ENCODE measurements at places on chromosomes 5 and 9.

GRCh38 chr5:135245521-135246499, 153.2 kb downstream of the MACROH2A1 start:
- no peak for DNase-seq

DNA sequence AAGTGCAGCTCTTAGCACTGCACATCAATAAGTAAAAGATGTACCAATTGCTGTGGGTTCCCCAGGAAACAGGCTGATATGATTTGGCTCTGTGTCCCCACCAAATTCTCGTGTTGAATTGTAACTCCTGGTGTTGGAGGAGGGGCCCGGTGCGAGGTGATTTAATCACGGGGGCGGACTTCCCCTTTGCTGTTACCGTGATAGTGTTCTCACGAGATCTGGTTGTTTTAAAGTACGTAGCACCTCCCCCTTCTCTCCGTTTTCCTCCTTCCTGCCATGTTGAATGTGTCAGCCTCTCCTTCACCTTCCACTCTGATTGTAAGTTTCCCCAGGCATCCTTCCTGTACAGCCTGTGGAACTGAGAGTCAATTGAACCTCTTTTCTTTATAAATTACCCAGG, 93.2 kb upstream of the ACTBL2 start:
- DNase-seq: peak; percentile 10

DNA sequence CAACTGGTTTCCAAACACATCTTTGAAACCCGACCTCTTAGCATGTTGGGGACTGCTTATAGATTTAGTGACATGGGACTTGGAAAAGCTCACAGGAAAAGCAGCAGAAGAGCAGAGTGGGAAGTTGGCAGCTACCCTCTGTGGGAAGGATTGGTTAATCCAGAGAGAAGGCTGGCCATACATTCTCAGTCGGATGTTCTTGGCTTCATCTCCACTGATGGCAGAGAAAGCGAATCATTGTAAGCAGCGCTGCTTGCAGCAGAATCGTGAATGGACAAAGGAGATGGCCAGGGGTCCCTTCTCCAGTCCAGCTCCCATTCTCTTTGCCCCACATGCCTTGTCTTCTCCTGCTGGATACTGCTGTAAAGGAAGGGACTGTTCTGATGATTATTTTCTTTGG, 62.7 kb downstream of the MEGF10 start:
- no peak for DNase-seq

- no peak for DNase-seq
Observed at GRCh38 chr9:137255448-137256114, 454 bp downstream of the NELFB start.

DNA sequence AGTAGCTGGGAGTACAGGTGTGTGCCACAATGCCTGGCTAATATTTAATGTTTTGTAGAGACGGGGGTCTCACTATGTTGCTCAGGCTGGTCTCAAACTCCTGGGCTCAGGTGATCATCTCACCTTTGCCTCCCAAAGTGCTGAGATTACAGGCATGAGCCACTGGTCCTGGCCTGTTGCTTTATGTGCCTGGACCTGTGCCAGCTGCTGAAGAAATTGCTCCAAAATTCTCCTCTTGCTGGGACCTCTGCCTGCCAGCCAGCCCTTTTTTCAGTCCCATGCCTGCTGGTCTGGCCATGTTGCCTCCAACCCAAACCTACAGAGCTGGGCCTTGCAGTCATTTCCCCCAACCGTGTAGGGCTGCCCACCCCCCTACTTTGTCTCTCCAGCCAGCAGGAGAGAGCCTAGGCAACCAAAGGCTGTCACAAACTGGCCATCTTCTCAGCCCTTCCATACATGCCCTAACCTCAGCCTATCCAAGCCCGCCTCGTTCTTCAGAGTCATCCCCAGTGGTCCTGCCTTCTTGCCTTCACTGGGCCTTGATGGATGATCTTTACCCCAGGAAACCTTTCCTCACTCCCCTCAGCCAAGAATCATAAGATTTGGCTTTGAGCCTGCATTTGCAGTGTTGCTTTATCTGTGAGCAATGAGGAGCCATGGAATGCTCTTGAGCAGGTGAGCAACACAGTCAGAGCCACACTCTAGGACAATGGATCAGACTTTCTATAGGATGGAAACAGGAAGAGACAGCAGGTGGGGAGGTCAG, 27.4 kb upstream of the SYNPO start:
- DNase-seq: no peak

DNA sequence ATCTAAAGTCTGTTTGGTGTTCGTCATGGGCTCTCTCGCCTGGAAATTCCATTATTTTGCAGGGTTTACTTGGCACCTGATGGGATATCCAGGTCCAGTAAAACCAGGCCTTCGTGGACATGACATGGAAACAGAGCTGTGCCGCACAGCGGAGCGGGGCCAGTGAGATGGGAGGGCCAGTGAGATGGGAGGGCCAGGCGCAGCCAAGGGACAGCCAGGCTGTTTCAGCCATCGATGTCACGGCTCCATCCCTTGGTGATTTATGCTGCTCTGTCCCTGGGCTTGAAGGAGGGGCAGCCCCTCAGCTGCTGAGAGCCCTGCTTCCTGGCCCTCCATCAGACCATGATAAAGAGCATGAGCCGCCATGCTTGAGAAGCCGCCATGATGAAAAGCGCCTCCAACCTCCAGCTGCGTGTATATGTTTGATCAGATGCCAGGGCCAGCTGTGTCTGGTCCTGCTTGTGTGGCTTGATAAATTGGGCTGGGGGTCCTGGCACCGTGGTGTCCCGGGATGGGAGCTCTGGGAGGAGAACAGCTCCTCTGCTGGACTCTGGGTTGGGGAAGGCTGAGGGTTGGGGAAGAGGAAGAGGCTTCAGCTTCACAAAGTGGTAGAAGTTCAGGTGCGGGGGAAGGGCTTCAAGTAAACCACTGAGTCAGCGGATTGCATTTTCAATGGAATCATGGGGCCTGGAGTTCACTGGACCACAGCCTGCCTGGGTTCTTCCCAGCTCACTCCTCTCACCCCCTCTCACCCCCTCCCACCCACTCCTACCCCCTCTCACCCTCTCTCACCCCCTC, 6.1 kb upstream of the COL5A1 start:
- no peak for DNase-seq

GRCh38 chr9:103661663-103662062, 432.4 kb upstream of the SMC2 start:
- no peak for DNase-seq

DNA sequence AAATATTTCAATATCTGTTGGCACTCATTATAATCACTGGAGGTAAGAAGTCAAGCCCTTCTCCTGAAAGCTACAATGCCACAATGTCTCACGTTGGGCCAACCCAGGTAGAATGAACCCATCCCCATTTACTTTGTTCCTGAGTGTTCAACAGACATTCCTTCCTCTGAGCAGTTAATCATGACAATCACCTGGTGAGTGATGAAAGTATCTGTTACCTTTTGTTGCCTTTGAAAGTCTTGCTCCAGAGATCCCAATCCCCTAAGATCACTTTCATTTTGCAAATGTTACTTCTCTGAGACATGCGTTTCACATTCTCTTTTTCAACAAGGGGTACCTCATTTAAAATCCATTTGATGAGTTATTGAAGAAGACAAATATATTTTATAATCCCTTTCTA, 49.3 kb upstream of the MSX2 start:
- no peak for DNase-seq

DNA sequence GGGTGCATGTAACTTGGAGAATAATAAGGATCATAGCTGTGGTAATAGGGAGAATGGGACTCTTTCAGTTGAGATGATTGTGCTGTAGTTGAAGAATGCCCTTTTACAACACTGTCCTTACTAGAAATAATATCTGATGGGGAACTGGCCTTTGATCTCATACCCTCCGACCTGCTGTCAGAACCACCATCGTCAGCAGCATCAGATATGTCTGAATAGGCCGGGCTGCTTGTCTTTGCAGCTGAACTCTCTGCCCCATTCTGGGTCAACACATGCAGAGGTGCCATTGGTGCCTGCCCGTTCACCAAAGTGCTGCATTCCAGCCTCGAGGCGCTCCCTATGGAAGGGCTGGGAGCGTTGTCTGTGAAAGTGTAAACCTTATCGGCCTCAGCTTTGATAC, 99.1 kb downstream of the ZNF608 start:
- no peak for DNase-seq

DNA sequence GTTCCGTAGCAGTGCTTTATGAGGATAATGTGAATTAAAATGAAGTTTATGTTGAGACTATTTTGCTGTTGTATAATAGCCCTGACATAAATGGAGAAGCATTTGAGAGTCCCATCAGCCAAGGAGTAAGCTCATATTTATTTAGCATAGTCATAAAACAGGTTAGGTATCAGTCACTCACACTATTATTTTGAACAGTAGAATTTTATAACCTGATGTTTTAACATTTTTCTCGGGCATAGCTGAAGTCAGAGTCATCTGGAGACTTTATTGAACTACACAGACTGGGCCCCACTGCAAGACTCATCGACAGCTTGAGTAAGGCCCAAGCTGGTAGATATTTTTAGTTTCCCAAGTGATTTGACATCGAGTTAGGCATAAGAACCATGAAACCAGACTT, 620.3 kb upstream of the WWC1 start:
- no peak for DNase-seq

- DNase-seq: no peak
Observed at GRCh38 chr5:157767689-157768088, 24.2 kb downstream of the LSM11 start.

- no peak for DNase-seq
Observed at GRCh38 chr5:8906303-8906967, 639.4 kb downstream of the SEMA5A start.

DNA sequence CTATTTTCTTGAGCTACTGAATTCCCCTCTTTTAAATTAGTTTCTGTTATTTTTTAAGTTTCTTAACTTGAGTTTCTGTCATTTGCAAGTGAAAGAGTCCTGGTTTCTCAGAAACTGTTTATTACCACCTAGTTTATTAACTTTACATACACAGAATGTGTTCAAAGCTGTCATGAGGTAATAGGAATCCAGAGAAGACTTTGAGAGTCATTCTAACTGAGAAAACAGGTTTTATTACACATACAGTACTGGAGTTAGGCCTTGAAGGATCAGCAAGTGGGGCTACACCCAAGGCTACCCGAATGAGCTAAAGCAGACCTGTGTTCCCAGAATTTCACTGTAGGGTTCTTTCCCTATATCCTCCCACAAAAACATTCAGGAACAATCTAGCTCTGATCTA, 33.1 kb downstream of the FAM114A2 start:
- DNase-seq: no peak

DNA sequence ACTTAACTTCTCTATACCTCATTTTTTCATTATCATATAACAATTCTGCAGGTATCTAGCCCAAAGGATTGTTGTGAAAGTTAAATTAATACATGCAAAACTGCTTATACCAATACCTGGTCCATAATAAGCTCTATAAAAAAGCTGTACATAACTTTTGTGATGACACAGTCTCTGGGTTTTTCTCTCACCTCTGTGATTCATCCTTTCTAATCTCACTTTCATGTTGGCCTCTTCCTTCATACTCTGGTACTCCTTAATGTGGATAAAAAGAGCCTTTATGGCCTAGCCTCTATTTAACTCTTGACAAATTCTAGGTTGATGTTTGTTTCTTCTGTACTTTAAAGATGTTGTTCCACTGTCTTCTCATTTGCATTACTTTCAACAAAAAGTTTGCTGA, 162.9 kb upstream of the ACOT12 start:
- no peak for DNase-seq

DNA sequence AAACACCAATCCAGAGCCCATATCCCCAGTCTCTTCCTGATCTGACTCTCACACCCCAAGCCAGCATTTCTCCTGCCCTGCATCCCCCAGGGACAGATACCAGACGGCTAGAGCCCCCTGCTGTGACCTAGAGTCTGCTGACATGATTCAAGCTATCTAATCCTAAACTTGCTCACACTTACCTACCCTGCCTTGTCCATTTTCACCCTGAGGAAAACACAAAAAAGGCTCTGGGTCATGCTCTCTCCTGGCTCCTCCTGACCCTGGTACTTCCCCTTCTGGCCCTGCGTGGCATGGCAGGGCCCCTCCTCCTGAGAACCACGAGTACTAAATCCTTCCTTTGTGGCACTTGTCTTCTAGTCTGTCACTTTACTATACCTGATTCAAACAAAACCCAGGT, 2.8 kb upstream of the ARRDC1 start:
- DNase-seq: no peak

DNA sequence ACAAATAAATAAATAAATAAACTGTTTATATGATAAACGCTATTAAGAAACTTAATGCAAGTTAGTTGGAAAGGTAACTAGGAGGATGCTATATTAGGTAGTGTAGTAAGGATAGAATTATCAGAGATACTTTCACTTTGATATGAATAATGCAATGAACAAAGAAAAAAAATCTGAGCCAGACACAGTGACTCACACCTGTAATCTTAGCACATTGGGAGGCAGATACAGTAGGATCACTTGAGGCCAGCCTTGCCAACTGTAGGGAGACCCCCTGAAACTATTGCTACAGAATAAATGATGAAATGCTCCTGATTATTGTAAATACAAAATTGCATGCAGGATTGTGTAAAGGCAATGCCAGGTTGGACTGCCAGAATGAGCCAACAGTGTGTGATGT, 109.2 kb downstream of the ANXA2R start:
- no peak for DNase-seq

DNA sequence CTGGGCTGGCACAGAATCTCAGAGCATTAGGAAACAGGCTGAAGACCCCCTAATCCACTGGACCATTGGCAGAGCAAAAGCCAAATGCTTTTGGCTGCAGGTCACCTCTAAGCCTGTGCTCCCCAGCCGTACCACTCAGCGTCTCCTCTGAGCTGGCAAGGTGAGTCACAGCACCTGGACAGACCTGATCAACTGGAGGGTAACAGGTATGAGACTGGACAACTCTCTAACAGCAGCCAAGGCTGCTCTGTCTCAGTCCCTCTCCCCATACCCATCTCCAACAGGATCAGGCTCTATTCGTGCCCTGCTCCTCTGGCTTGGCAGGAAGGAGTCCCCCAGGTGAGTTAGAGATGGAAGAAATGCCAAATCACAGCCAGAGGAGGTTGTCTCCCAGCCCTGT, 4.7 kb downstream of the GOLGA2 start:
- DNase-seq: no peak

GRCh38 chr9:83583151-83584014, 39.6 kb upstream of the IDNK start:
- peak; percentile 43 for DNase-seq

All from SK-N-DZ (cell line).